Activated CD8-positive, alpha-beta memory T cell treated with anti-CD3 and anti-CD28 coated beads, Interleukin-2, amount 10 ng/mL, durations not matched to agents 7 days and 5 days (primary cell): ENCODE measurements at places on chromosomes 3 and 15.

GRCh38 chr3:45990181-45990580 is 5.4 kb downstream of the FYCO1 start:
- H3K27me3 ChIP-seq, result no peaks in the 10 kb centered on the region
- peaks cover 30% of the 10 kb centered on the region for H3K36me3 ChIP-seq
- H3K4me3 ChIP-seq, result no peak overlapping the region
- no peak for DNase-seq

DNA sequence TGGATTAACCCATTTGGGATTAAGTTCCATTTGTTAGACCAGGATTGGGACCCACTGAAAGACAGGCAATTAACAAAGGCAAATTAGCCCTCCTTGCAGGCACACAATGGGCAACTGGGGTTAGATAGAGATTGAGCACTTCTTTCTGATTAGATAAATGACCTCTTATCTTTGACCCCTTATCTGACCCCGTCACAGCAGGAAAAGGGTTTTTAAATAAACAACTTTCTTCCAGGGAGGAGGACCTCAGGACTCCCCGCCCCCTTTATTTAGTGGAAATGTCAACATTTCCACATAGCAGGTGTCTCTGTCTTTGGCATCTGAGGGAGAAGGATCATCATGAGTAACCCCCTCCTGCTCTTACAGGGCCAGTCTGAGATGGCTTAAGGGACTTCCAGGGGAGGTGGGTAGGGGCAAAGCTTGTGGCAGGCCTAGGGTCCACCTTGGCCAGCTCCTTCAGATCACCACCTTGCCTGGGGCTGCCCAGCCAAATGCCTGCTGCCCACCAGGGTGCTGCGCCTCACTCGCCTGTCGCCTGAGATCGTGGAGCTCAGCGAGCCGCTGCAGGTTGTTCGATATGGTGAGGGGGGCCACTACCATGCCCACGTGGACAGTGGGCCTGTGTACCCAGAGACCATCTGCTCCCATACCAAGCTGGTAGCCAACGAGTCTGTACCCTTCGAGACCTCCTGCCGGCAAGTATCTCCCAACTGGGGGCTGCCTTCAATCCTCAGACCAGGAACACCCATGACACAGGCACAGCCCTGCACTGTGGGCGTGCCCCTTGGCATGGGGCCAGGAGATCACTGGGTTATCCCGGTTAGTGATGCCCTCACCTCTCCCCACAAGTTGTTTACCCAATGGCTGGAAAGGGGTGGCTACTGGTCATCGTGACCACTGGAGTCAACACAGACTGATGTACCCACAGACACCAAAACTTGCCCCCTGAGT is 2.6 kb upstream of the WDR6 start:
- no peaks in the 10 kb centered on the region for H3K27me3 ChIP-seq
- H3K36me3 ChIP-seq, result peaks cover 2% of the 10 kb centered on the region
- no peak overlapping the region for H3K27ac ChIP-seq
- DNase-seq, result no peak
- H3K4me1 ChIP-seq, result peaks cover 20% of the 10 kb centered on the region

DNA sequence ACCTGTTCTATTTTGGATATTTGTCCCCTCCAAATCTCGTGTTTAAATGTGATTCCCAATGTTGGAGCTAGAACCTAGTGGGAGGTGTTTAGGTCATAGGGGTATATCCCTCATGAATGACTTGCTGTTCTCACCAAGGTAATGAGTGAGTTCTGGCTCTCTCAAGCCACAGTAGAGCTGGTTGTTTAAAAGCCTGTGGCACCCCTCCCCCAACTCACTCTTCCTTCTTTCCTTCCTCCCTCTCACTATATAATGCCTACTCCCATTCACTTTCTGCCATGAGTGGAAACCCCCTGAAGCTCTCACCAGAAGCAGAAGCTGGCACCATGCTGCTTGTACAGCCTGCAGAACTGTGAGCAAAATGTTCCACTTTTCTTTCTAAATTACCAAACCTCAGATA is 341.1 kb downstream of the SI start:
- H3K27me3 ChIP-seq, result no peaks in the 10 kb centered on the region
- H3K36me3 ChIP-seq, result no peaks in the 10 kb centered on the region
- H3K4me3 ChIP-seq, result no peak overlapping the region
- H3K27ac ChIP-seq, result no peak overlapping the region

DNA sequence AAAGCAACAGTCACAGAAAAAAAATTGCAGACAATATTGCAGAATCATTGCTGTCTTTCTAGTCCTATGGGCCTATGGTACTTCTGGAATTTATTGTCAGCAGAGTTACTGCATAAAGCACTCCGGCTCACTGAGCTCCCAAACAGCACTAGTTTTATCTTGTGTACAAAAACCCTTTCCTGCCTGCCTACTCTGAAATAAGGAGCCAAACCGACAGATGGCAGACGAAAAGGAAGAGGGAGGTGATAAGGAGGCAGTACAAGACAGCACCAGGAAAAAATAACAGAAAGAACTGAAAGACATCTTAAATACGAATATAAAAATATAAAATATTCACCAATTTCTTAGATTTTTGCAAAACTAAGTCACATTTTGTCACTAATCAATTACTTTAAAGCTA is 15.6 kb downstream of the HERC1 start:
- no peak overlapping the region for H3K27ac ChIP-seq
- H3K27me3 ChIP-seq, result no peaks in the 10 kb centered on the region
- H3K4me1 ChIP-seq, result peaks cover 38% of the 10 kb centered on the region

- H3K4me3 ChIP-seq, result no peak overlapping the region
- H3K4me1 ChIP-seq, result peaks cover 5% of the 10 kb centered on the region
- H3K36me3 ChIP-seq, result no peaks in the 10 kb centered on the region
- H3K27ac ChIP-seq, result no peak overlapping the region
Observed at GRCh38 chr15:101452572-101452971, 36.9 kb downstream of the PCSK6 start.

DNA sequence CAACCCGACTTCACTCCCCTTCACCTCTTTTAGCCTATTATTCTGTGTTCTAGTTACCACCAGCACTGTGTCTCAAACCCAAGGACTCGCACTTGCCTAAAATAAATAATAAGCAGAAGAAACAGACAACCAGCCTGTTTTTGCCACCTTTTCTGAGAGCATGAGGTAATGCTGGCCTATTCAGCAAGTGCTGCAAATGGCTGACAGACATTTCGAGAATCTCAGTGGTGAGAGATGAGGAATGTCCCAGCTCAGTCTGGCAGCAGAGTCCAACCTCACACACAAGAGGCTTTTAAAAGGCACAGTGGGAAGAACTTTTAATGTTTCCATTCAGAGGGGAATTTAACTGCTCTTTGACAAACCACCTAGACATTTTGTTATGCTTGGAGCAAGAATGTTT is 143.3 kb upstream of the GMNC start:
- H3K36me3 ChIP-seq, result no peaks in the 10 kb centered on the region
- no peak overlapping the region for H3K27ac ChIP-seq
- no peak overlapping the region for H3K4me3 ChIP-seq
- no peaks in the 10 kb centered on the region for H3K4me1 ChIP-seq
- H3K27me3 ChIP-seq, result no peaks in the 10 kb centered on the region

- peaks cover 53% of the 10 kb centered on the region for H3K4me1 ChIP-seq
- H3K27ac ChIP-seq, result peak overlapping the region; percentile 76
- peak; percentile 76 for DNase-seq
Observed at GRCh38 chr15:63494408-63494807, 10.0 kb upstream of the USP3 start.

- peaks cover 11% of the 10 kb centered on the region for H3K4me1 ChIP-seq
- no peak for DNase-seq
- no peak overlapping the region for H3K4me3 ChIP-seq
- peaks cover 12% of the 10 kb centered on the region for H3K27me3 ChIP-seq
Observed at GRCh38 chr15:99247062-99247461, 2.3 kb downstream of the TTC23 start.
